ENCODE measurements at places on chromosomes 7 and 10. TPM values are rescaled to one million over a fixed set of nuclear protein-coding genes. Genes with fewer than 3 reads are reported as not detected.

DNA sequence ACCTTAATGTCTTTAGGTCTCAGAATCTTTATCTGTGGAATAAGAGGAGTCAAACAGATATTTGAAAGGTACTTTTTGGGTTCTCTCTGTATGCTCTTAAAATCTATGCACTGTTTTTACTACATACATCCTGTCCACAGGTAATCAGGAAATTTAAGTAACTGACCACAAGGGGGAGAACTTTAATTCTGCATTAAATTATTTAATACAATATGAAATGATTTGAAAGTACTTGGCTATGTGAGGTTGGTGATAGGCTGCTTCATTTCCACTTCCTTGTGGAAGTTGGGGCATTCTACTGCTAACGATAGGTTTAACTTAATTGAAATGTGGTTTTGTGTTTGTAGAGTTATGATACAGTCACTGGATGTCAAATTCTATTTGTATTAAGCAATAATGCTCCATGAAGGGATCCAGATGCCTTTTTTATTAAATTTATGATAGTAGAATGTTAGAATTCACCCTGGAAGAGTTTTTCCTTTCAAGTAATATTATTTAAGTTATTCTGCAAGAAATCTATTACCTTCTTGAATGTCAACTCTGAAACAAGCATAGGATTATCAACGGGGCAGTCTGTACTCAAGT is 6.0 kb downstream of the TEX47 start:
- DNase-seq = no peak

GRCh38 chr10:71297343-71297742 is 21.7 kb upstream of the SLC29A3 start:
- DNase-seq = no peak

- no peak for DNase-seq
Measured at GRCh38 chr7:52794621-52795020, 240.8 kb upstream of the POM121L12 start.

DNA sequence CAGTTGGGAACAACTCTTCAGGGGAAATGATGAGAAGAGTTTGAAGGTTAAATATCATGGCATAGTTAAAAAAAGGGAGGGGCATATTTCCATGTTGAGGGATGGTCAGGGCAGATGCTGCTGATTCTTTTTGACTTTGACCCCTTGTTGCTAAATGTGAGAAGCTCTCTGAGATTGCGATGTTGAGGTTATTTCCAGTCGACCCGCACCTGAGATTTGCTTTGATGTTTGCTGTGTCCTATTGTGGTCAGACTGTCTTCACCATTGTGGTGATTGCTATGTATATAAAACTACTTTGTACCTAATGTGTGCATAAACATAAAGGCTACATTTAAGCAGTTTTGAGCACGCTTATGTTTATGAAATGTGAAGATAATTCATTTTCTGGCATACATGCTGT is 90.9 kb downstream of the BBS9 start:
- no peak for DNase-seq

DNA sequence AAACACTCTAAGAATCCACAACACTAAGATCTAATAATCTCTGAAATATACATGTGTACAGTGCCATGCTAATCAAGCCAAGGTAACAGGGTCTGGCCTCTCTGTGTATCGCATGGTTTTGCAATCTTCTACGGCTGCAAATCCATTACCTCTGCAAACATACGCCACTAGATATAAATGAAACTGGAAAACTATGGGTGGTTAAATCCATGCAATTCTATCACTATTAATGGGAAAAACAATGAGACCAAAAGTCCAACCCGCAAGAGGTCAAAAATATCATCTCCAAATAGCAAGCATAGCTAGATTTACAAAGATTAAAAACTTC is 23.0 kb downstream of the SGCE start:
- no peak for DNase-seq

DNA sequence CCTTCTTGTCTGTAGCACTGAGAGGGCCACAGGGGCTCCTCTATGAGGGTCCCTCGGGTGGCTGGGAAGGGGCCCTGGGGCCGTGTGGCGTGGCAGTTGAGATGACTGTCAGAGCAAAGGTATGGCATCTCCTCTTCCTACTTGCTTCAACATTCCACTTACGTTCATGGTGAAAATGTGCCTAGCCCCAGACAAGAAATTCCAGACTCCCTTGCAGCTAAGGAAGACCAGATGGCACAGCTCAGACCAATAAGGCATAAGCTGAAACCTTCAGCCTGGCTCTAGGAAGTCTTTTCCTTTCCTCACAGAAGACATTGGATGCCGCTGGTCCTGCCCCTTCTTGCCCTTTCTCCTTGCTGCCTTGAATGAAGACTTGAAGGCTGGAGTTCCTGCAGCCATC is 57.4 kb downstream of the ZNF503 start:
- no peak for DNase-seq

DNA sequence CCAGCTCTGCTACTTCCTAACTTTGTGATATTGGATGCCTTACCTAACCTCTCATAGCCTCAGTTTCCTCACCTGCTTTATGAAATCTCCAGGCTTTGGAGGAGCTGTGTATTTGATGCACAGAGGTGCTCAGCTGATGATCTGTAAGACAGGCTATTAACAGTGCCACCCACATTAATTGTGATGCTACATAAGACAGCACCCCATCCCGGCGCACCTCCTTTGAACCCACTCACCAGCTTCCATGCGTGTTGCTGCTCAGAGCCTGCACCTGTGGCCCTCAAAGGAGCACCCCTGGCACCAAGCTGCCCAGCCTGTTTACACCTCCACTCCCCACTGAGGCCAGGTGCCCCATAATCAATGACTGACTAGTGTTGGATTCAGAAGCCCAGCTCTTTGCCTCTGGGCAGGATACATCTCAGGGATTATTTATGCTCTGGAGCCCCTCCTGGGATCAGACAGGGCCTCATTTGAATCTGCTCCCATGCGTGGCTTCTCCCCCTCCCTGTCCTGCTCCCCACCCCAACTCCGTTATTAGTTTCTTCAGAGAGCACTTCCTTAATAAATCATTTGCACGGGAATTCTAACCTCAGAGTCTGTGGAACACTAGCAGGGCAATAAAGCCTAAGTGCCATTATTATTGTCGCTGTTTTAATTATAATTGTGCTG is 87.7 kb downstream of the GFRA1 start:
- DNase-seq = no peak

DNA sequence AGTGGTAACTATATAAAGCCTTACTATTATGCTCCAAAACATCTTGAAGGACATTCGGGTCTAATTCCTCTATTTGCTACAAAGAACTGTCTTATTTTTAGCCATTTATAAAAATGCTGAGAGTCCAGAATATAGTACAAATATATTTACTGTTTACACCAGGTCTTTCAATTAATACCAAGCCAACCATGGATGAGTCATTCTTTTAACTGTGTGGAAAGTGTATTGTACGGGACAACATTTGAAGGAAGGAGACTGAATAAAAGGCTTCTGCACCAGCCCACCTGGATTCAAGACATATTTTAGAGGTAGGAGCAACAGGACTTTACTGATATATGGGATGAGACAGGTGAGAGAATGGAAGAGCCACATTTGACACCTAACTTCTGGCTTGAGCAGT is 35.4 kb downstream of the MASTL start:
- DNase-seq = no peak

- DNase-seq = no peak
Measured at GRCh38 chr7:82209179-82209747, 234.3 kb downstream of the CACNA2D1 start.

The PLXDC2 gene
- total RNA-seq = 0.05 TPM

DNA sequence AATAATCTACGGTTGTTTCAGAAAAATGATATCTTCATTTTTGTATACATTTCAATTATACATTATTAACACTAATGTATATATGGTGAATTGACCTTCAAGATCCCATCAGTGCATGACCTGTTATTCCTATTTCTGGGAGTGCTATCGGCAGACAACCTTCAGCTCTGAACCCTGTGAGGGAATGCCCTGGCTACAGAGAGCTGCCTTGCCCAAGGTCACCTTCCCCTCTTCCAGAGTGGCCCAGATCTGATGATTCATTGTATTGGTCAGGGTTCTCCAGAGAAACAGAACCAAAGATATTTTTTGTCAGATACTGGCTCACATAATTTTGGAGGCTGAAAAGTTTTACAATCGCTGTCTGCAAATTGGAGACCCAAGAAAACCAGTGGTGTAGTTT is 235.5 kb downstream of the ZNF92 start:
- no peak for DNase-seq

GRCh38 chr7:142030294-142030693 is 34.6 kb downstream of the MGAM start:
- DNase-seq = no peak

The TMEM140 gene
- 12.6 TPM for total RNA-seq

DNA sequence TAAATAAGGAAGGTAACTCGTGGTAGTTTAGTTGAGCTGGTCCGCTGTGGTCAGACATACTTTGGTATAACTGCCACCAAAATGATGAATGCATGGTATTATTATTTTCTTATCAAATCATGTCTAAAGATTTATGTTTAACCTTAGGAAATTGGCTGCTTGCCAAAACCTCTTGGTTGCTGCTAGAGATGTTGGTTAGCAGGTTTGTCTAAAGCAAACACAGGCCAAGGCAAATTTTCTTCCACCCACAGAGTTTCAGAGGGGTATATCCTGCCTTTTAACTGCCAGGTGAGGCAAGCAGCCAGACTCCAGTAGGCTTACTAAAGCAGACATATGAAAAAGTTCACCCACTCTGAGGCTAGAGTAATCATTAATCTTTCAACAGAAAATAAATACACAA is 101.4 kb downstream of the SEMA3E start:
- DNase-seq = no peak

- DNase-seq = no peak
Measured at GRCh38 chr7:29825775-29826529, 19.6 kb downstream of the WIPF3 start.

The WIPF3 gene
- total RNA-seq = not detected

DNA sequence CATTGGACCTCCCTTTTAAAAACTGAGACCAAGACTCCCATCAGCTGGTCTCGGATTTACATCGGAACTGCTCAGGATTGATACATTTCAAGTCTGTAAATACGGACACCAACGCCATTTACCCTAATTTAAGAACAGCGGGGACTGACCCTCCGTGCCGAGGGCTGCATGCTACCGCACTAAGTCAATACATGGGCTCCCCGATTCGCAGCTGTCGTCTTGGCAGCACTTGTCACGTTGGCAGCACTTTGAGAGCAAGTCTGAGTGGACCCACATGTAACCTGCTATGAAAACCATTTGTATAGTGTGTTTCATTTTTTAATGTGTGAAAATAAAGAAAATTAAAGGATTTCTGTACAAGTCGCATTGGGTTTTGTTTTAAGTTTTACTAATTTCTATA is 83.4 kb downstream of the EZH2 start:
- DNase-seq = no peak

GRCh38 chr10:88728107-88728763 is 22.2 kb downstream of the LIPK start:
- peak; percentile 52 for DNase-seq

DNA sequence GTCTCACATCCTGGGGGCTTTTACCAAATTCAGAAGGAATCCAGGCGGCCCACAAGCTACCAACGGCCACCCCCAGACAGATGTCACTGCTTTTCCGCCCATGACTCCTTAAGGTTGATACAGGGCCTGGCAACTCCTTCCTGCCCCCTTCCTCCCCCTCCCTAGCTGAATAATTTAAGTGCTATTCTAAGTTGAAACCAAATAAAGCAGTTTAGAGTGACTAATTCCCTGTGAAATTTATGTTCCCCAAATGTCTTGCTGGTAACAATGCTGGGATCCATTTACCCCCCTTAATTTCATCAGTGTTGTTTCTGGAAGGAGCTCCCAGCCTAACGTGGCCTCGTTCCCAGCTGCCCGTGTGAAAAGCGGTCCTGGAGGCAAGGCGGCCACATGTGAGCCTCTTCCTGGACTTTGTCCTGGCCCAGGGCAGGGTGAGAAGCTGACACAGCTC is 109.6 kb downstream of the TMEM130 start:
- no peak for DNase-seq

The FLNC gene
- not detected for total RNA-seq

The KLLN gene
- total RNA-seq = 0.94 TPM

- no peak for DNase-seq
Measured at GRCh38 chr10:21724020-21724589, 190.1 kb downstream of the MLLT10 start.

DNA sequence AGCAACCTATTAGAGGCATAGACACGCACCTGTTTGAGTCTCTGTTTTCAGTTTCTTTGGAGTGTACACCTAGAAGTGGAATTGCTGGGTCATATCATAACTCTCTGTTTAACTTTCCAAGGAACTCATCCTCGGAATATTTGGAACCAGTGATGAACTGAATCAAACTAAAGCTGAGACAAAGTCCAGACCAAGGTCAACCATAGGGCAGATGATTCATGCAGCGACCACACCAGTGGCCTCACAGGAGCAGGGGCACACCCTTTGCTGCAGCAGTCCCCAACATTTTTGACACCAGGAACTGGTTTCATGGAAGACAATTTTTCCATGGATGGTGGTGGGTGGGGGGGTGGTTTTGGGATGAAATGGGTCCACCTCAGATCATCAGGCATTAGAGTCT is 4.9 kb upstream of the OPTN start:
- DNase-seq = no peak

DNA sequence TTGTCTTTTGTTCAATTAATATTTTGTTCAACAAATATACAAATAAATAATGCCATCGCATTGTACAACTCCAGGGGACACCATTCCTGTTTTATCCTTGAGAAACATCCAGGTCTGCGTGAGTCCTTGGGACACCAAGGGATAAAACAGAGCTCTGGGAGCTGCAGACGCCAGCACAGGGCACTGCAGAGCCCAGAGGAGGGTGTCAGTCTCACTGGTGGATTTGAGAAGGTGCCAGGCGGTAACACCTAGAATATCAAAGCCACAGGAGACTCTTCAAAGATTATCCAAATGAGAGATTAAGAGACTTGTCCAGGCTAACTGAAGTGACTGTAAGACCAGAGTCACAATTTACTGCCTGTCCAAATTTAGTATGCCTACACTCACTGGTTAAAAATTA is 55.3 kb downstream of the TEX36 start:
- no peak for DNase-seq

- no peak for DNase-seq
Measured at GRCh38 chr10:48522011-48522765, 82.7 kb downstream of the ARHGAP22 start.

DNA sequence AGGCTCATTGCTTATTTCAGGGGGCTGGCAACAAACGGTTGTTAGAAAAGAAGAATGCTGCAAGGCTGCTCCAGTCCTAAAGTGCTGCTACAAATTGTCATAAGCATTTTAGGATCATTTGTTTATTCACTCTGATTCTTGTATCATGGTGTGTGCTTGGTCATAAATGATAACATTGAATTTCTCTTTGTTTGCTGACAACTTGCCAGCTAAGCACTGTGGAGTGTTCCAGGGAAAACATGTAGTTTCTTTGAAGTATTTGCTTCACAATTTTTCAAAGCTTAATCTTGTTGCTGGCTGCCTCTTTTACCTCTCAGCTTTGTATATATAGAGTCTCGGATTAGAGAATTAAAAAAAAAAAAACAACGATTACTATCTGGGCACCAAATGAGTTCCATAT is 263.0 kb downstream of the PHF14 start:
- no peak for DNase-seq

- DNase-seq = no peak
Measured at GRCh38 chr10:28470873-28471651, 61.9 kb upstream of the WAC start.

The INMT gene
- not detected for total RNA-seq

- DNase-seq = no peak
Measured at GRCh38 chr10:60778971-60779796, 906 bp downstream of the CDK1 start.

The TBRG4 gene
- 133 TPM for total RNA-seq

The SPDYE2B gene
- not detected for total RNA-seq
